ENCODE measurements at places on chromosomes 11 and 22.

DNA sequence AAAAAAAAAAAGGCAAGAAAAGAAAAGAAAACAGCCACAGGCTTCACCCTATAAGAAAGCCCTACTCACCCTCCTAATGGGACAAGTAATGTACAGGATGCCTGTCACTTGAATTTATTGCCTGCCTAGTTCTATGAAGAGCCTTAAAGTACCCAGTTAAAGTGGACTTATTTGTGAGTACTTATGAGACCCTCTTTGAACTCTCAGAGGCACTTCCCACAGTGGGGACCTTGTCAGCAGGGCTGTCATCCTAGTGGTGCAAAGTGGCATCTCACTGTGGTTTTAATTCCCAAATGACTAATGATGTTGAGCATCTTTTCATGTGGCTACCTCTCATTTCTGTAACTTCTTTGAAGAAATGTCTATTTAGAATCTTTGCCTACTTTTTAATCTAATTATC lies 41.8 kb upstream of the BARX2 start:
- no peak for DNase-seq

DNA sequence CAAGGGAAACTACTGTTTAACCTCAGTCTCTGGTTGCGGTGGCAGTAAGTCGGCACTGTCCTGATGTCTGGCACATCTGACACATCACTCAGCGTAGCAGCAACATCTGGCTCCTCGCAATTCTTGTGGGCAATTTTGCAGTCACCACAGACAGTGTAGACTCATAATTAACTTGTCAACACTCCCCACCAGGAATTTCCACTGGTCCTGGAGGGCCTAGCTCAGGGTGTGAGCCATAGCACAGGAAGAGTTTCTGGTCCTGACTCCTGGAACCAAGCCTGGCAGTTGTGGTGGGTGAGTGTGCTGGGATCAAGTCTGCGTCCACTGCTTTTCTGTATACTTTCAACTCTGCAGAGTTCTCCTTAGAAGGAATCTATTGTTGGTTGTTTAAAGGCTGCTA lies 209.7 kb downstream of the SNX19 start:
- DNase-seq: no peak

DNA sequence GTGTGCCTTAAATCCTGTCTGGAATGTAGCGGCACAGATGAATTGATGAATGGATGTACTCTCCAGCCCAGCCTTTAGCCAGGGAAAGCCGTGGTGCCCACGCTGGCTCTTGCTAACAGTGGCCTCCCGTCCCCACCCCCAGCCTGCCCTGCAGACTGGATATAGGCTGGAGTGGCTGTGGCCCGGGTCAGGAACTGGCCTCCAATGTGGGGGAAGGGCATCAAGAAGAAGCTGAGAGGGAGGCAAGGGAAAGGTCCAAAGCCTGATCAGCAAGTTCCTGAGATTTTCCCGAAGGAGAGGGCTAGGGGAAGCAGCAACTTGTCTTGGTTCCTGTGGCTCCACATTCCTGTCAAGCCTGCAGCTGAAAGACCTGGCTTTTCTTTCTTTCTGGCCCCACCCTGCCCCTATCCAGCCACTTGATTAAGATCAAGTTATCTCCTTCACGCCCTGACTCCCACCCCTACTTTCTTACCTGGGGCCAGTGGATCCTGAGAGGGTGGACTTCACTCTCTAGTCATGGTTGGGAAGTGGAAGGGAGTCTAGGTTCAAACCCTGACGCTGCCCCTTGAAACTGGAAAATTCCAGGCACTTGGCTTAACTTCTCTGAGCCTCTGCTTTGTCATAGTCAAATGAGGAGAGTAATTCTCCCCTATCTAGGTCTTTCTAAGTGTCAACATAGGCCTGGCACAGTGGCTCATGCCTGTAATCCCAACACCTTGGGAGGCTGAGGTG lies 11.0 kb upstream of the MICALL1 start:
- no peak for DNase-seq

DNA sequence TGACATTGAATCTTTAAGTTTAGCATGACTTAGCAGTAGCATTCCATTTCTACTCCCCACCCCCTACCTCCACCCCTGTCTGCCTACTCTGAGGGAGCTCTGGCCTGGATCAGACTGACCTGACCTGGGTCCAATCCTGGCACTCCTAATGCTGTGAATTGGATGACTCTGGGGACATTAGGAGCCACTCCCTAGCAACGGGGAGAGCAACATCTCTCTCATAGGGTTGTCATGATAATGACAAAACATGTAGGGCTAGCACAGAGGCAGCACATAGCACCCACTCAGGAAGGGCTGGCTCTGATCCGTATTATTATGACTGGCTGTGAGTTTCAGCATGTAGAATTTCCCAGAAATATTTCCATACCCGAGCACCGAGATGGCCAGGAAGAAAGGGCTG lies 40.5 kb downstream of the CABIN1 start:
- no peak for DNase-seq

- no peak for DNase-seq
These were observed 22.8 kb downstream of the INCENP start for GRCh38 chr11:62146476-62147200.
